Left cardiac atrium (tissue), 4 donors: ENCODE measurements at places on chromosomes 1 and 21. TPM values are rescaled to one million over a fixed set of nuclear protein-coding genes. Genes with fewer than 3 reads are reported as not detected.

The COL9A2 gene
- 1.2 TPM for total RNA-seq

The GBP4 gene
- 7.1 TPM for total RNA-seq

The PTGFR gene
- total RNA-seq: 4.2 TPM

The GCSAML gene
- not detected for total RNA-seq

The RNPEP gene
- total RNA-seq: 25.2 TPM

The FAM131C gene
- total RNA-seq: 6.5 TPM

The CR1L gene
- not detected for total RNA-seq

The PEX19 gene
- total RNA-seq: 92.6 TPM

The GBP3 gene
- total RNA-seq: 11.1 TPM

The UTS2 gene
- not detected for total RNA-seq

The BARHL2 gene
- not detected for total RNA-seq
